ENCODE measurements at places on chromosomes 6 and 20.

DNA sequence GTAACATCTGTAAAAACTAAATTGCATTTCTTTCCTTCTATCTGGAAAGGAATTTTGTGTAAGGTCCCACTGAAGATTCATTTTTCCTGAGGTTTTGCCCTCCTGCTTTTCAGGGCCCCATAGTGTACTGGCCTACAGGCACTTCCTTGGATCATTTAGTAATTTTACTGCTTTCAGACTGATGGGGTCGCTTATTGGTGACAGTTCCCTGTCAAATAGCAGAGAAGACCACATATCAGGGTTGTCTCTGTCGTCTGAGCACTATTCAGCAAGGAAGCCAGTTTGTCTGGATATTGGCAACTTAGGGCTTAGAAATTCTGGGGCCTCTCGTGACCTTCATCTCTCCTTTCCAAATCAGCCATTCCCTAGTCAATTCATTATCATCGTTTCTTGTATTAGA, 3.5 kb downstream of the GRM1 start:
- DNase-seq = no peak

DNA sequence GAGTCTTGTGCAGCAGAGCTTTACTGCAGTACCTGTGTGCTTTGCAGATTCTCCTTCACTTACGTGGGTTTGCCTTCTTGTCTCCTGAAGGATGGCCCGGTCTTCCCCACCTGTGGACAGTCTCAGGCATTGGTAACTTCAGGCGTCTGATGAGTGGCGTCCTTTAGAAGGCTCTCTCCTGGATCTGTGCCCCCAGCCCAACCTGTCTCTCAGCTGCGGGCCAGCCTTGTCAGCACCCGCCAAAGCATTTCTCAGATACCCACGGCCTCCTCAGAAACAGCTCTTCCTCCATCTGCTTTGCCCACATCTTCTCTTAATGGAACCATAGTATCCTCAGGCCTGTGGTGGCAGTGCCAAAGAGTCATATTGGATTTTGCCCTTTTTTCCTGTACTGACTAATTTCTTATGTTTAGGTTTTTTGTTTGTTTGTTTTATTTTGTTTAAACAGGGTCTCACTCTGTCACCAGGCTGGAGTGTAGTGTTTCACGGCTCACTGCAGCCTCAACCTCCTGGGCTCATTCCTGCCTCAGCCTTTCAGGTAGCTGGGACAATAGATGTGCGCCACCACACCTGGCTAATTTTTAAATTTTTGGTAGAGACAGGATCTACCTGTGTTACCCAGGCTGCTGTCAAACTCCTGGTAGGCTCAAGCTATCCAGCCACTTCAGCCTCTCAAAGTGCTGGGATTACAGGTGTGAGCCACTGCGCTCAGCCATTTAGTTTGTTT, 96.6 kb downstream of the ARID1B start:
- no peak for DNase-seq

- no peak for DNase-seq
Observed at GRCh38 chr6:79818471-79818870, 128.9 kb downstream of the ELOVL4 start.

DNA sequence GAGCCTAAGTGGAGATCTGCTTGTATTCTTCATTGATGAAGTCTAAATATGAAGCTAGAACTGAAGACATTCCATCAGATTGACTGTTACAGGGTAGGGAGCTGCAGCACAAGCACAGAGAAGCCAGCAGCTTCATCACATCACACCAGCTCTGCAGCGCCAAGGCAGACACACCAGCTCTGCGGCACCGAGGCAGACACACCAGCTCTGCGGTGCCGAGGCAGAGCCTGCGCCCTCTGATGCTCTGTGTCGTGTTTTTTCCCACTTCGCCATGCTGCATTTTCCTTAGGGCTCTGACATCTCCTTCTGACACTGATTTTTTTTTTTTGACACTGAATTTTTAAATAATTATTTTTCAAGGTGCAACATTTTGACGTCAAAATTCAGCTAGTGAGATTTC, 784 bp downstream of the BTNL2 start:
- DNase-seq = no peak

GRCh38 chr20:34475979-34476736, 40.1 kb upstream of the DYNLRB1 start:
- no peak for DNase-seq

DNA sequence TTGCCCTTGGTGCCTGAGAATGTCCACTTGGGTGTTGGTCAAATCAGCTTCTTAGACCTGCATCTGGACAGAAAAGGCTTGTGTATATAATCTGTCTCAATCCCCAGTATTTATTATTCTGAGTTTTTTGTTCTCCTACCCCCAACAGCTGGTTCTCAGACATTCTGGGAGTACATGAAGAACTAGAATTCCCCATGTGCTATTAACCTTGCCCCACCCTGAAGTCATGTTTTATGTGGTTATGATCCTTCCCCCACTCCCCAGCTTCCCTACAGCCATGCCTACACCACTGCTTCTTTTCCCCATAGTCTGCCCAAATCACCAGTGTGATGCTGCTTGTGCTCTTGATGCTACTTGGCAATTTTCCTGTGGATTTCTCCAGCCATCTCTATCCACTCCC, 157.0 kb downstream of the ADAT2 start:
- no peak for DNase-seq

DNA sequence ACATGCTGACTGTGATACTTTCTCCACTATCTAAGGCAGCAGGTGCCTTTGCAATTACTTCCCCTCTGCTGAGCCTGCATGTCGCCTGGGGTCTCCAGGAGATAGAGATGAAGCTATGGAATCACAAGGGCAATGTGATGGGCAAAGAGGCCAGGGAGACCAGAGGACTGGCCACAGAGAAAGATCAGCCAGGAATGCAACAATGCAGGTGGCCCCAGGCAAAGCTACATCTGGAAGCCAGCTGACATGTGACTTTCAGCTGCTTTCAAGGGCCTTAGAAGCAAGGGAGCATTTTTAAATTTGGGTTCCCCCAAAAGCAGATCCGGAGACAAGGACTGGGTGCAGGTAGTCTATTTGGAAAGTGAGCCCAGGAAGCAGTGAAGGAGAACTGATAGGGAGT, 107.9 kb upstream of the SRSF6 start:
- DNase-seq = no peak

DNA sequence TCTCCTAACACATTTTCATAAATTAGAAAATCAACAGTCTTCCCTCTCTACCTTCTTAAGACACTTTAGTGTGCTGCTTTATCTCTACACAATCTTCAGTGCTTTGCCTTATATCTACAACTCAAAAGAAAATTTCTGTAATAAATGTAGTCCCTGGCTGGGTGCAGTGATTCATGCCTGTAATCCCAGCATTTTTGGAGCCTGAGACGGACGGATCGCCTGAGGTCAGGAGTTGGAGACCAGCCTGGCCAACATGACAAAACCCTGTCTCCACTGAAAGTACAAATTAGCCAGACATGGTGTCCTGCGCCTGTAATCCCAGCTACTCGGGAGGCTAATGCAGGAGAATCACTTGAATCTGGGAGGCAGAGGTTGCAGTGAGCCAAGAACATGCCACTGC, 9.7 kb upstream of the EDN1 start:
- DNase-seq = no peak

DNA sequence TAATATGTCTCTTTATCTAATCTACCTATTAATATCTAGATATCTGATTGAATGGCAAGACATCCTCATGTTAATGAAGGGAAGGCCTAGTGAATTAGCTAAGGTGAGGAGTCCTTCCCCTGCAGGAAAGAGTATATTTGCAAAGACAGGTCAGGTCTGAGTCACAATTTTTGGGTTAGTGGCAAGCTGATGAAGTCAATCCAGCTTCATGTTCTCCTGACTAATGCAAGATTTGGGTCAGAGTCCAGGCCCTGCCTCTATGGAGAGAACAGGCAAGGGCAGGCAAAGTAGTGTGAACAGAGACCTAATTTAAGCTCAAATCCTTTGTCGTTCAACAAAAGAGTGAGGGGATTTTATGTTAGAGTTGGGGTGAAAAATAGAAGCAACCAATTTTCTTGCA, 496.7 kb downstream of the BMP2 start:
- no peak for DNase-seq

DNA sequence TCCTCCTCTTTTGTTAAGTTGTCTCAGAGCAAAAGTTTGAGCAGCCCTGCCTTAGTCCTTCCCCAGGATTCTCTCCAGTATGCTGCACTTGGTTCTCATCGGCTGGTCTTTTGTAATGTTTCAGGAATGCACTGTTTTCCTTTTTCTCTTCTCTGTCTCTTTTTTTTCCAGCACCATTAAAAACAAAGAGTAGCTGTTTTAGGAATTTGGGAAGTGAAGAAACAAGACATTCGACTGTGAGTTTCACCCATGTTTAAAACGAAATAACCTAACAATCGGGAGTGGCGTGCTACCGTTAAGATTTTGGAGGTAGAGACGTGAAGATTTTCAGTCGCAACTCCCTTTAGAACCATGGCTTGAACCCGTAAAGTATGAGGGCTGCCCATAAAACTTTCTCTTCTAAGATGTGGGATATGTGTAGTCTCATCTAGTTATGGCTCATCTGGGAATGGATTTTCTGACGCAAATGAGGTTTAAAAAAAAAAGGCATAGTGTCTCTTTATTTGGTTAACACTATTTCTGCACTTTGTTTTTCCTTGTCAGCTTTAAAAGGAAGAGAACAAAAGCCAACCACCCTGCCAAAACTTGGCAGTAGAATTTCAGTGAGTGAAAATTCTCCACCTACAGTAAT, 35.9 kb upstream of the RAB23 start:
- no peak for DNase-seq

DNA sequence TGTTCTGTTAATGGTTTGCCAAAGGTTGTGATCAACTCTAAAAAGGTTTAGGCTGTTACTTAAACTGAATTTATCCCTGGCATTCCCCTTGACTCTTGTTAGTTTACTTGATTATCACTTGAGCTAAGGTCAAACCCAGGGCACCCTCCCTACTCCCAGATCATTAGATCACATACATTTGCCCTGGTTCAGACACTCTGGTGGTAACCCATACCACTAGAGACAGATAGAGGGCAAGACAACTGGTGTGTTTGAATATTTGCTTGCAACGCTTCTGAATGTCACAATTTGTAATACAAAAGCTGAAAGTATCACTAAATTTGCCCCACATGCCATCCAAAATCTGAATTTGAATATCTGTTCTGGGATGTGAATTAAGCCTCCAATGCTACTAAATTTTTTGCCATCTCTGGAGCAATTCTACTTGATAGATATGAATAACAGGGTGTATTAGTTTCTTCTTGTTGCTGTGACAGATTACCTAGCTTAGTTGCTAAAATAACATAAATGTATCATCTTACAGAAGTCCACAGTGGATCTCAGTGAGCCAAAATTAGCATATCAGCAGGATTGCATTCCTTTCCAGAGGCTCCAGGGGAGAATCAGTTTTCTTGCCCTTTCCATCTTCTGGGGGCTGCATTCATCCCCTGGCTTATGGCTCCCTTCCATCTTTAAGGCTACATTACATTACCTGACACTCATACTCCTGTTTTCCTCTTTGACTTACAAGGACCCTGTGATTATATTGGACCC, 45.4 kb downstream of the FIG4 start:
- DNase-seq = no peak

DNA sequence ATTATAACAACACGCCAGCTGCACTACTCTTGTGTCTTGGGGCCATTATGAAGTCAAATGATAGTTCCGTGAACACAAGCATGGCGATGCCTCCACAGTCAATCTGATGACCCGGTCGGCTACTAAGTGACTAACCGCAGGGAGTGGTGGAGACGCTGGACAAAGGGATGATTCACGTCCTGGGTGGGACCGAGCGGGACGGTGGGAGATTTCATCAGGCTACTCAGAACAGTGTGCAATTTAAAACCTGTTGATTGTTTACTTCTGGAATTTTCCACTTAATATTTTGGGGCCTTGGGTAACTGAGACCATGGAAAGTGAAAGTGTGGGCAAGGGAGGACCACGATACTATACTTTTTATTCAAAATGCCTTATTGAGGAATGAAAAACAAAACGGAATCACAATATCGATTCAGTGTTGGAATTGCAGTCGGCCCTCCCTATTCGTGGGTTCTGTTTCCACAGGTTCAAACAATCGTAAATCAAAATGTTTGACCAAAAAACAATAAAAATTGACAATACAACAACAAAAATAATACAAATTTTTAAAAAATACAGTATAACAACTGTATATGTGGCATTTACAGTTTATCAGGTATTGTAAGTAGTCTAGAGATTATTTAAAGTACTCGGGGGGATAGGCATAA, 66.5 kb downstream of the MYLK4 start:
- no peak for DNase-seq

GRCh38 chr6:13256266-13257001, 71.9 kb downstream of the TBC1D7 start:
- no peak for DNase-seq

DNA sequence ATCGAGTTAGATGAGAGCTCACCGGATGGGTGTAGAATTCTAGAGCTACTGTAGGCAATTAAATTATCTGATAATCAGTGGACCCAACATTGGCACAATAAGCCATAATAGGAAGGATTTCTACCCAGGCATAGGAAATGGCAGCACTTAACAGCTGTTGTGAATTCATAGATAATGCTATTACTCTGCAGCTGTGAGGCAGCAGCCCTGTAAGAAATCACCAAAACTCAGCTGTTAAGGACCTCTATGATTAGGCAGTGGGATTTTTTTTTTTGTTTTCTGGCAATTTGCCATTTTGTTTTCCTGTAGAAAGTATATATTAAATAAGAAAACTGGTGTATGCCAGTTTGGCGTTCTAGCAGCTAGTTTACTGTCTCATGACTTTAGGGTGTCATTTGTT, 609.1 kb upstream of the SLC35B3 start:
- DNase-seq = no peak

- DNase-seq = no peak
Observed at GRCh38 chr6:77834591-77834996, 181.8 kb downstream of the MEI4 start.

DNA sequence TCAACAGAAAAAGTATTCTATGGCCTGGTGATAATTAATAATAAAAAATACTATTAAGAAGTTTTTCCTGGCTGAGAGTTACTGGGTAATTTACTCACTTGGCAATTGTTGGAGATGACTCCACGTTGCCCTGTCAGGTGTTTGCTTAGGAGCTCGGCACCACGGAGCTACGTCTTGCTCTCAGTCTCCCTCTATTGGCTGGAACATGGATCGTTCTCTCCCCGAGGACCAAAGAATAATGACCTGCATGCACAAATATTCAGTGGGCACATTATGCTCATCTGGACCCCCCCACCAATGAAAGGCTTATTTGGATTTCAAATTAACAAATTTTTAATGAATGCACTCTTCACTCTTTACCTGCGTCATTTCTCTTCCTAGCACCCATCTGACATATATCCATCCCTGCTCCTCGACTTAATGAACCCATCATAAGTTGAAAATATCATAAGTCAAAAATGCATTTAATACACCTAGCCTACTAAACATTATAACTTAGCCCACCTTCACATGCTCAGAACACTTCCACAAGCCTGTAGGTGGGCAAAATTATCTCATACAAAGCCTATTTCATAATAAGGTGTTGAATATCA, 71.0 kb upstream of the CD83 start:
- no peak for DNase-seq

GRCh38 chr20:46324960-46325703, 16.8 kb upstream of the CDH22 start:
- DNase-seq = no peak

DNA sequence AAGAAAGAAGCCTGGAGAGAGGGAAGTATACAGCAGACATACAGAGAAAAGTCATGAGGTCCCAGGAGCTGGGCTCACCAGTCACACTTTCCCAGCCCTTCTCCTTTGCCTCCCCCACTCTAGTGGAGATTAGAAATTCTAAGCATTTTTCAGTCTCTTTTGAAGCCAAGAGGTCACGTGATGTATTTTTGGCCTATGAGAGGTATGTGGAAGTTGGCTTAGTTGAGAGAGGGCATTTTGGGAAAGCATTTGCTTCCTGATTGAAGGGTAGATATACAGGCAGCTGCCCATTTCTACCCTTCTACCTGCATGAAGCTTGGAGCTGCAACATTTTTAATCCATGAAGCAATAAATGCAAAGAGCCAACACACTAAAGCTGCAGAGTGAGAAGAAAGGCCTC, 106.0 kb upstream of the TNFAIP3 start:
- DNase-seq = no peak
